Testis (tissue), 5 donors: ENCODE measurements at places on chromosomes 4 and X.
A peak's percentile ranks its signal among the peaks of the same experiment; 100 is the strongest.

DNA sequence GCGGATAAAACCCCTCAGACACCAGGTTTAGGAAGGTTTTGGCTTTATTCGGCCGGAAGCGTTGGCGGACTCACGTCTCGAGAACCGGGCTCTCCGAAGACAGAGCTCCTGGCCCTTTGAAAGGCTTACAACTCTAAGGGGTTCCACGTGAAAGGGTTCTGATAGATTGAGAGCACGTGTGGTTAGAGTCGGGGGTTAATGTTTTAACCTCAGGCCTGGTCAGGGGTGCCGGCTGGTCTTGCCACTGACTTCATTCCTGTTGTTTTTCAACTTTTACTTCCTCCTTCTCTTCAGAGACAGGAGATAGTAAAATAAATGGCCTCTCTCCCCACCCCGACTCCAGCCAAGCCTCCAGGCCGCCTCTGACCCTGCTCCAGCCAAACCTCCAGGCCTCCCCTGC, 4.7 kb upstream of the ASMT start:
- no peak for DNase-seq

DNA sequence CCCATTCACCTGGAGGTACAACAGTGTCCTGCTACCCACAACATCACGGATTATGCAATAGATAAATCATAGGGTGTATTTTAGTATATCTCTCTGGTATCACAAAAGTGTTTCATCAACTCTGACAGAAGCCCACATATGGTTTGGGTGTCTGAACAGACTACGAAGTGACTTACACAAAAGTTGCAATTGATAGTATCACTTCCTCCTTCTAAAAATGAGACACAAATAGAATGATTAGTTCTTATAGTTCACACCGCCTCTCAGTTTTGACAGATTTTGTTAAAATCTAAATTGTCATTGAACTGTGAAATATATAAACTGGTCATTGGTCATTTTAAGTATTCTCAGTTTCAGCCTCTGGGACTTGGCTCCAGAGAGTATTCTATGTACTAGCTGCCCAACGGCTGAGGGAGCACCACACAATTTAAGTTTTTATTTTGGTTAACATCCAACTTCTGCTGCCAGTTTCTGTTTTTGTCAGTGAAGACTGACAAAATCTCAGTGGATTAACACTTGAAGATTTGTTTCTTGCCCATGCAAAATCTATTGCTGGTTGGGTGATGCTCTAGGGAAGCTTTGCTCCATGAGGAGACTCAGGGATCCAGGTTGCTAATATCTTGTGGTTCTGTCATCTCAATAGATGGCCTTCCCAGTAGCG, 113.8 kb upstream of the PUDP start:
- no peak for DNase-seq

DNA sequence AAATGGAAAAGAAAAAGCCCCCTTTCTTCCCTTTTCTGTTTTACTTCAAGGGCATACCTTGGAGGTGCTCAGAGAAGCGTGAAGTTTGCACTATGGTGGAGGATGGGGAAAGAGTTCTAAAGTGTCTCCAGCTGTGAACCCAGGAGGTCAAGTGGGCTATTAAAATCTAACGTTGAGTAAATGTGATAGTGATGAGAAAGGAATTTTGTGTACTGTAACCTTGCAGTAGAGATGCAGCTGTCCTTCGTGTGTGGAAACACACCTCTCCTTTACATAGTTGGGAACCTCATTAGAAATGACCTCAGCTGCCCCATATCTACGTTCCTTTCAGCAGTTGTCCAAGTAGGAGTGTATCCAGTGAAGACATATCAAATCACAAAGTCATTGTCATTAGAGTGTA, 26.5 kb downstream of the ADH5 start:
- DNase-seq: no peak

- DNase-seq: no peak
Measured at GRCh38 chr4:137583671-137584070, 51.4 kb upstream of the PCDH18 start.

DNA sequence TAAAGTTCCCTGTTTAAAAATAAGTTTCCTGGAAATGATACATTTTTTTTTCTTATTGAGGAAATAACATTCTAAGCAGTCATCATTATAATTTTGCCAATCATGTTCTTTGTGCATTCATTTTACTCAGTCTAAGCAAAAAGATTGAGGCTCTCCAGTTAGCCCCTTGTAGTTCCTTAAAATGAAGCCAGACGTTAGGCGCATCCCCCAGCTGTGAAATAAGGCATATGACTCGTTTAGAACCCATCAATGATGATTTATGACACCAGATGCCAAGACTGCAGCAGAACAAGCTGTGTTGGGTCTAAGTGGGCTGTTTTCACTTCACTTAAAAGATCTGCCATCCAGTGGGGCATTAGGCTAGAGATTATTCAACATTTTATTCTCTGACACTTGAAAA, 17.0 kb downstream of the PDGFC start:
- DNase-seq: no peak

GRCh38 chrX:38313190-38313589, 14.1 kb downstream of the RPGR start:
- no peak for DNase-seq

- DNase-seq: no peak
Measured at GRCh38 chr4:20639346-20639745, 60.9 kb upstream of the PACRGL start.

GRCh38 chr4:26931966-26932365, 71.3 kb downstream of the STIM2 start:
- DNase-seq: no peak

- no peak for DNase-seq
Measured at GRCh38 chr4:182427554-182427953, 184.4 kb downstream of the TENM3 start.

- no peak for DNase-seq
Measured at GRCh38 chr4:20219521-20219920, 32.2 kb upstream of the SLIT2 start.

GRCh38 chr4:158813113-158813512, 44.3 kb downstream of the FNIP2 start:
- no peak for DNase-seq

DNA sequence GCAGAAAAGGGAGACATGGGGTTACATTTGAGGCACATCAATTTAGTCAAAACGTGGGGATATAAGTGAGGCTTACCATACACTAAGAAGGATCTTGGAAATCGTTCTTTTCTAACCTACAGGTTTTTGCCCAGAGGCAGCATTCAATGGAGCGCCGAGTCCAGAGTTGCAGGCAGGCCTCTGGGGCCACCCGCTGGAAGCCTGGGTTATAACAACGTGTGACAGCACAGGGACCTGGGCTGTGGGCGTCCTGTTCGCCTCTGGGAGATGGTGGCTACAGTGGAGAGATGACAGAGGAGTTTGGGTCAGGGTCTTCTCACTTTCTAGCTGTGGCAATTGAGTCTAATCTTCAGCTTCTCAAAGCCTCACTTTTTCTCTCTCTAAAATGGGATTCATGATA, 53.9 kb downstream of the ENPP6 start:
- peak; percentile 74 for DNase-seq
